IMR-90 (cell line): ENCODE measurements at places on chromosomes 2 and 18. TPM values are rescaled to one million over a fixed set of nuclear protein-coding genes. Genes with fewer than 3 reads are reported as not detected.

GRCh38 chr2:152549423-152549822 is 167.8 kb downstream of the PRPF40A start:
- peak; percentile 33 for DNase-seq

DNA sequence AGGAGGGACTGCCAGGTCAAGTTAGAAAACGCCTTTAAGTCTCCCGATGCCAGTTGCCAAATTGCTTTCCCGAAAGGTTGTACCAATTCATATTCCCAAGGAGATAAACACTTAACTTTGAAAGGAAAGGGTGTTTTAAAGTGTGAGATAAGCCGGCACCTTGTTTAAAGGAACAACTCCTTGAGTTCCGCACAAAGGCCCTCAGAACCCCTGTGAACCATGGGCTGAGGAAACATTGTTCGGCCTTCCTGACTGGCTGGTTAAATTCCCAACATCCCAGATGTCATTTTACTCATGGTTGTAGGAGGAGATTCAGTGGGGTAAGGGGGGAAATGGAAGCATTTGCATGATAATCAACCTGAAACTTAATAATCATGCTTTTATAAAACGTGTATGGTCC is 126.6 kb downstream of the BCL11A start:
- DNase-seq, result no peak

DNA sequence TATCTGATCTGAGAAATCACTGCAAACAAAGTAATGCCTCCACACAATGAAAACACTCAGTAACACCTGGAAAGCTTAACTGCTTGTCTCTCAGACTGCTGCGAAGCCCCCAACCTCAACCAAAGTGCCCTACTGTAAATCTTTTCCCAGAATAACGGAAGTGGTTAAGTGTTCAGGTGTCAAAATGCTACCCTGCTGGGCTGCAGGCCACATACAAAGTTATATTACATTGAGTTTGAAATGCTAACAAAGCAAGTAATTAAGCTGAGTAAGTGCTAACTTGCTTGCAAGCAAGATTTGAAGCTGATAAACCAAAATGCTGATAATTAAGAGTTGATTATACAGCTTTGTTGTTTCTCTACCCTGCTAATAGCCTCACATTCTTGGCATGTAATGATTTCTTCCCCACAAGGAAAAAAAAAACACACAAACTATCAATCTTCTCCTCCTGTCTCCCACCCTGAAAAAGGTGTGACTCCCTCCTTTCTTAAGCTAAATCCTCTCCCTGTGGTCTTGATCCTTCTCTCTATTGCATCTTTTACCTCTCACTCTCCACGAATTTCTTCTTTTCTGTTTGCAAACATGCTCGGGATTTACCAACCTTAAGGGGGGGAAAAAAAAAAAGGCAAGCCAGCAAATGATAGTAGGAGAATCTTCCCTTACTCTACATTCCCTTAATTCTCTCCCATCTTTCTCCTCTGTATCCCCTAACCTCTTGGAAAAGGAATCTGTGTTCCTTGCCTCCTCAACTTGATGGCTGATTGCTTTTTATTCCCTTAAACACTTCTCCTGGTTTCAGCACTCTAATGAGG is 266.8 kb upstream of the SIX3 start:
- no peak for DNase-seq

- DNase-seq, result peak; percentile 32
Observed at GRCh38 chr2:45570671-45571334, 40.3 kb downstream of the SRBD1 start.

DNA sequence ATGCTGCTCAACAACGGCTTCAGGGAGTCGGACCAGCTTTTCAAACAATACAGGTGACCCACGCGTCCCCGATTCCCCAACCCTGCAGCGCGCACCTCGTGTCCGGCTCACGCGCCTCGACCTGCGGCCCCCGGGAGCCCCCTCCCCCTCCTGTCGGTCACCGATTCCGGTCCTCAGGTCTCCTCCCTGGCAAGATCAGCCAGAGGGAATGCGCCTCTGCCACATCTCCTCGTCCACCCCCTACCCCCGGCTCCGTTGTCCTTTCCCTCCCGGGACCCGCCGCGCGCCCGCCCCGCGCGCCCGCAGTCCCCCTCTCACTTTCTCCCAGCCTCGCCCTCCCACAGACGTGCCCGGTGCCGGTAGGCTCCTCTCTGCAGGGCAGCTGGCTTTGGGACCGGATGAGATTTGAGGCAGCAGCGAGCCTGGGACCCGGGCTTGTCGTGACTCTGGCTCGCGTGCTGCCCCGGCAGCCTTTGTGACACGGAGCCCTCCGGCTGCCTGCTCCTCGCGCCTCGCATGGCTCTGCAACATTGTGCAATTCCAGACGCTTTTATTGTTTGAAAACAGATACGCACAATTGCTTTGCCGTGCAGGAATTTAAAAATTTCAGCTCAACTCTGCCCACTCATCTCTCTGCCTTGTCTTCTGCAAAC is 558 bp downstream of the TTC39C start:
- peak; percentile 76 for DNase-seq

TUBA4B gene
- not detected in 2 replicates for polyA plus RNA-seq
